Pons (tissue), 1 donor: ENCODE measurements at places on chromosomes 16 and 17.
A peak's percentile ranks its signal among the peaks of the same experiment; 100 is the strongest.

GRCh38 chr16:50268352-50268751, 2.0 kb downstream of the ADCY7 start:
- DNase-seq: no peak

- no peak for DNase-seq
Observed at GRCh38 chr17:1180958-1181752, 1.4 kb upstream of the ABR start.

DNA sequence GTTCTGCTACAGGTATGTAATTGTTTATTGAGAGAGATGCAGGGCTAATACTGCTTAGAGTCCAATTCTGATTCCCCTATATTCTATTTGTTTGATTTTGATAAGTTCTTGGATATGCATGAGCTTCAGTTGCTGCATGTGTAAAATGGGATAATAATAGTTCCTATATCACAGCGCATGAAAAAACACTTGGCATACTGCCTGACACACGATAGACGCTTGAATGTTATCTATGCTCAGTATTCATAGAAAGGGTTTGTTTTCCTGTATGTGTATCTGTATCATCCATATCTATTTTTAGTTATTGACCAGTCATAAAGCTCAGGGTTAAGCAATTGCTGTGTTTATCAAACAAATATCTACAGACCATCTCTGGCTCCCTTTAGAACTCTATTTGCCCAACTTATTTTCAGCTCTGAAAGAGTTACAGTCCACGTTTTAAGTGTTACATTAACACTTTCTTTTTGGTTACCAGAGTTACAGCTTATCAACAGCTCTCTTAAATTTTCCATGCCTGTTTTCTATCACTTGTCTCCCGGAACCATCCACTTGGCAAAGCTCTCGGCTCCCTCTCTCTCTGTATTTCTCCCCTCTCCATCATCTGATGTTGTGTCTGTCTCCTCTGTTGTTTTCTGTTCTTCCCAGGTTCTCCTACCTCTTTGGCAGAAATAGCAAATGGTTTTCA, 334.8 kb downstream of the CBLN1 start:
- DNase-seq: no peak

DNA sequence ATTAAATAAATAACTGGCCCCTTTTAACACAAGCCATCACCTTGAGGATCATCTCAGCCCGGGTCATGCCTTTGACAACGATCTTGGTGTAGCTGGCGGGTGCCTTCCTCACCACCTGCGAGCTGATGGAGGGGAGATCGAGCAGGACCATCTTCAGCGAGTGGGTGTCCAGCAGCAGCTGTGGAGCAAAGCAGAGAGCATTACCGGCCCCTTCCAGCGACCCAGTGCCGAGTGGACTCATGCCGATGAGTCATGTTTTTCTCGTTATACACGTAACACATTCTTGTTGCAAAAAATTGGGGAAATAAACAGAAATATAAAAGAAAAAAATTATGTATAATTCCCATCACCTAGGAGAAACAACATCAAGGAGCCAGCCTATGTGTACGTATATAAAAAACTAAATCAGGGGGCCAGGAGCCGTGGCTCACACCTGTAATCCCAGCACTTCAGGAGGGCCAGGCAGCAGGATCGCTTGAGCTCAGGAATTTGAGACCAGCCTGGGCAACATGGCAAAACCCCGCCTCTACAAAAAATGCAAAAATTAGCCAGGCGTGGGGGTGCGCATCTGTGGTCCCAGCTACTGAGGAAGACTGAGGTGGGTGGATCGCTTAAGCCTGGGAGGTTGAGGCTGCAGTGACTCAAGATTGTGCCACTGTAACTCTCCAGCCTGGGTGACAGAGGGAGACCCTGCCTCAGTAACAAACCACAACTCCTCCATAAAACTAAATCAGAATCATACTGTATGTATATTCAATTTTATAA, 169.1 kb upstream of the RPH3AL start:
- no peak for DNase-seq

- DNase-seq: no peak
Observed at GRCh38 chr17:64398320-64398719, 7.7 kb upstream of the PECAM1 start.

- DNase-seq: no peak
Observed at GRCh38 chr17:35287286-35287811, 44.5 kb downstream of the SLFN5 start.

DNA sequence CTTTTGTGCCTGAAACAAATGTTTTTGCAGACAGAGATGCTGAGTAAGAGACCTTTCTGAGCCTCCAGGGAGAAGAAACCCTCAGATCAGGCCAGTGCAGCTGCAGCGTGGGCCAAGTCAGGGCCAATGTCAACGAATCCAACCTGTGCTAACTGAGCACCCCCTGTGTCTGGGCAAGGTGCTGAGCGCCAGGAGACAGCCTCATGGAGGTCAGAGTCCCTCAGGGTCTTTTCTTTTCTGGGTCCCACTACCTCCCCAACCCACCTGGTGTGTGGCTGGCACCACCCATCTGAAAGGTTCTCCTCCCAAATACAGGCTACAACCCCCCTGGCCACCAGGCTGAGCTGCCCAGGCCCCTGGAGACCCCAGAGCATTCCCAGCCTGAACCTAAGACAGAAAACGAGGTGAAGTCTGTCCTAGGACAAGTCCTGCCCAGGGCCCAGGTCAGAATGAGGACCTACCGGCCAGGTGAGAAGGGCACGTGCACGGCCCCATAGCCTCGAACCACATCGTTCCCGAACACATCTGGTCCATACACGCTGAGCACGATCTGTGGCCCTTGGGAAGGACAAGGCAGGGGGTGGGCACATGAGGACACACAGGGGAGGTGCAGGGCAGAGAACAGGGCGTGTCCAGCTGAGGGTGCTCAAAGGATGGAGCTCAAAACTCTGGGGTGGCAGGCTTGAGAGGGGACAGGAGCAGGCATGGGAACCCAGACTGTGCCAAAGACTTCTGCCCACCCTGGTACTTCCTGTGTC, 15.0 kb downstream of the B9D1 start:
- DNase-seq: no peak

DNA sequence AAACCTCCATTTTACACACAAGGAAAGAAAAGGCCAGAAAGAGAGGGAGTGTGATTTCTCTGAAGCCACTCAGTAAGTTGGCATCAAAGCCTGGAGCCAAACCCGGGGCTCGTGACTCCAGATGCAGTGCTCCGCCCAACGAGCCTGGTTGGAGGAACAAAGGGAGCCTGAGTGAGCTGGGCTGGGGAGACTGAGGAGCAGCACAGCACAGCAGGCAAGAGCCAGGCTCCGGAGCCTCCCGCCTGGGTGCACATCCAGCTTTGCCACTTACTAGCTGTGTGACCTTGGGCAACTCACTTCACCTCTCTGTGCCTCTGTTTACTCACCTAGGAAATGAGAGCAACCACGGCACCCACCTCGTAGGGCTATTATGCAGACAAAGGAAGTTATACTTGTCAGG, 5.6 kb downstream of the GSG1L start:
- DNase-seq: no peak

DNA sequence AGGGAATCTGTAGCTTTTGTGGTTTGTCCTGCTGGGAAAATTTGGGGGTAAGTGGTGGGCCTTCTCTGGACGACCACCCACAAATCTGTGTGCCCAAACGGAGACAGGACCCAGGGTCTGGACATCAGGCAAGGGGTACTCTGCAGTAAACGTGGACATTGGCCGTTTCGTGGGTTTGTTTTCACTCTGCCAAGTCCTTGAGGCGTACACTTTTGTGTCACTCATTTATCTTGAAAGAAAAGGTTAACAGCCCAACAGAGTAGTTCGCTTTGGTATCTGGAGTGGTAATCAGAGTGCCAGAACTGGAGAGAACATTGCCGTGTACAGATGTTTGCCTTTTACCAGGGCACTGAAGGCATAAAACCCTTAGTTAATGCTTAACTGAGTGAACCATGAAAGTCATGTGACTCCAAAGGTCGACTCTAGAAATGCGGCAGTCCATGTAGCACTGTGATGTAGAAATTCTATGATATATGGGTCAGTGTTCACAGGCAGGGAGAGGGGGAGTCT, 15.4 kb downstream of the NAA60 start:
- DNase-seq: peak; percentile 35

- DNase-seq: no peak
Observed at GRCh38 chr17:79920751-79921410, 81.6 kb upstream of the CBX4 start.

GRCh38 chr16:19583665-19584300, 28.3 kb downstream of the VPS35L start:
- DNase-seq: peak; percentile 78

DNA sequence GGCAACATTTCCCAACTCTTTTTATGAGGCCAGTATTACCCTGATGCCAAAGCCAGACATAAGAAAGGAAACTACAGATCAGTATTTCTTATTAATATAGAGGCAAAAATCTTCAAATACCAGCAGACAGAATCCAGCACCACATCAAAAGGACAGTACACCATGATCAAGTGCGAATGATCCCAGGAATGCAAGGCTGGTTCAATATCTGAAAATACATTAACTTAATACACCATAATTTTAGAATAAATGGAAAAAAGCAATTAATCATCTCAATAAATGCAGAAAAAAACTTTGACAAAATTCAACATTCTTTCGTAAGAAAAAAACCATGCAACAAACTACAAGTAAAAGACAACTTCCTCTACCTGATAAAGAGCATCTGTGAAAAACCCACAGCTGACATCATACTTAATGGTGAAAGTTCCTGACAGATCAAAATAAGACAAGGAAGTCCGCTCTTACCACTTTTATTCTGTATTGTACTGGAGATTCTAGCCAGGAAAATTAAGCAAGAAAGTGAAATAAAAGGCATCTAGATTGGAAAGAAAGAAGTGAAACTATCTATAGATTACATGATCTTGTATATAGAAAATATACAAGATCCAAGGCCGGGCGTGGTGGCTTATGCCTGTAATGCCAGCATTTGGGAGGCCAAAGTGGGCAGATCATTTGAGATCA, 26.4 kb upstream of the MAPK3 start:
- DNase-seq: peak; percentile 22

DNA sequence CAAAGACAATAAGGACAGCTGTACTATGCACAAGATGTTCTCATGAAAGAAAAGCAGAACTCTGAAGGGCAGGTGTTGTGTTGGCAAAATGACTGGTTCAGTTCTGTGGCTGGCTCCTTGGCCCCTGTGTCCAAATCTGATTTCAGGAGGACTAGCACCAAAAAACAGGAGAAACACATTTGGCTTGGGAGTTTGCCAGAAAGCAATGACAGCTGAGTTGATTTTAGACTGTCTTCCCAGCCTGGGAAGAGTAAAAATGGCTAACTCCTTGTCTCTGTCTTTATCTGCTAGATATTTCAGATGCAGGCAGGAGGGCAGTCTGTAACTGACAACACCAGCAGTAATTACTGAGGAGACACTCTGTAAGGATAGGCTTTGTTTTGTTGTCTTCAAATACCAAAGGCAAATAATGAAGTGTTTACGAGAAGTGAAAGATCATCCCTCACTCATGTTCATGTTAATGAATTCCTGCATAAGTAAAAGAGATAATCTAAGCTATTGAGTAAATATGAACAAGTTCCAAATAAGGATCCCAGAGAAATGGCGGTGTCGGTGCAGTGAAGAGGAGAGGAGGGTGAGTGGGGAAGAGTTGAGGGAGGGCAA, 989.0 kb downstream of the CDH11 start:
- peak; percentile 13 for DNase-seq

DNA sequence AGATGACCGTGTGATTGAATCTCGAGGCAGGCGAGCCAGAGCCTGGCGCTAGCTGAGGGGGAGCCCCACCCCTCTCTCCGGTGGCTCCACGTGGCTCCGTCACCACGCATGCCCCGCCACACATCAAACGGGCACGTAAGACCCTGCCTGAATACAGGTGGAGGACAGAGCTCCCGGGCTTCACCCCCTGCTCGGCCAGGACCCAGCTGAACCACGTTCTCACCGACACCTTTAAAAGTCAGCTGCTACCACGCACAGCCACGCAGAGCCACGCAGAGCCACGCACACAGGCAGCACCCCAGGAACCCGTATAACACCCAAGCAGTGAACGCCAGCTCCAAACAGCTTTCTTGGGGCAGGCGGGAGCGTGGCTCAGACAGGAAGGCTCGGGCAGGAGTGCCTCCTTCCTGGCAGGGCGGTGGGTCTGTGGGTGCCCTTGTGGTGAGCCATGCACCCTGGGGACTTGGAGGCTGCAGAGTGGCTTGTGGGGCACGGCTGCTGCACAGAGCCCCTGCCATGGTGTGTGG, 4.4 kb downstream of the TMEM204 start:
- no peak for DNase-seq

DNA sequence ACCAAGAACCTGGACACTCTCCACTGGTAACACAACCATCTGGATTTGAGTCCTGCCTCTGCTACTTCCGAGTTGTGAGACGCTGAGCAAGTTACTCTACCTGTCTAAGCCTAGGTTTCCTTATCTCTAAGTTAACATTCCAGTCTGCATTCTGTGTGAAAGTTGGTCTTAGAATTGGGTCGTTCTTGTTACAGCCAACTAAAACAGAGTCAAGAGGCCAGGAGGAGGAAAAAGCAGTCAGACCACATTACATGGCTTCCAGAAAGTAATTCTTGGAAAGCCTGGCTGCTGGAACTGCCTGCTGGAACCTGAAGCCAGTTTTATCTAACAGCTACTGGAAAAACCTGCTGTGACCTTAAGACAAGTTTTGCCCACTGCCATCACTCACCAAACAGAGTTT, 38.4 kb upstream of the XYLT1 start:
- DNase-seq: no peak

DNA sequence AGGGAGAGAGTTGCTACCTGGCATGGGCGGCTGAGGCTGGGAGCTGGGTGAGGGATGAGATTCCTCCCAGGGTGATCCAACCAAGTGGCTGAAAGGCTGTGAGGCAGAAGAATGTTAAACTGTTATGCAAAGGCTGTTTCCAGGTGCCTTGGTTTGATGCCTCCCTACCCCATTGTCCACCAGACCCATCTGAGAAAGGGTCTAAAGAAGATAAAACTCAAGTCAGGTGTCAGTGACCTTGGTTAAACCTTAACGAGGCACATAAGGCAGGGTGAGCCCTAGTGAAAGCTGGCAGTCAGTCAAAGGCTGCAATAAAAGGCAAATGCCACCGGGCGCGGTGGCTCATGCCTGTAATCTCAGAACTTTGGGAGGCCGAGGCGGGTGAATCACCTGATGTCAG, 23.8 kb downstream of the LDHD start:
- DNase-seq: no peak

GRCh38 chr16:30546115-30546514, 11.5 kb upstream of the ZNF747 start:
- no peak for DNase-seq

- DNase-seq: peak; percentile 49
Observed at GRCh38 chr16:3654249-3654991, at the start of gene DNASE1. TSS of gene DNASE1 (plus strand) at chr16:3654691. CDS start at chr16:3655374, 683 bp downstream.

DNA sequence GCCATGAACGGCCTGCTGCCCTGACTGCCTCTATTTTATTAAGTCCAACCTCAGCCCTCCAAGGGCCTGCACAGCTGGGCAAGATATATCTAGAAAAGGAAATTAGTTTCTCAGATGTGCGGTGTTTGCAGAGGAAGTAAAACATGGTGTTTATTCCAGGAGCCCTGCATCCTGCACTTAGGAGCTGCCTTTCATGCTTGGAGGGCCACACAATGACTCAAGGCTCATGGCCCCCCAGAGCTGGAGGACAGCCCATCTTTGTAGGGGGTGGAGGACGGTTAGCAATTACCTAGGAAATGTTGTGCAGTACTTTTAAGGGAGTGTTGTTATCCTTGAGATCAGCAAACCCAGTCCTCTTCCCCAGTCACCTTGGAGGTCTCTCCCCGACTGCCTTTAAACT, 80.5 kb downstream of the COPRS start:
- no peak for DNase-seq
